Astrocyte of the hippocampus (primary cell): ENCODE measurements at places on chromosomes 2 and 18.
A peak's percentile ranks its signal among the peaks of the same experiment; 100 is the strongest.

GRCh38 chr2:34012715-34013302, 413.7 kb upstream of the FAM98A start:
- DNase-seq: peak; percentile 78

DNA sequence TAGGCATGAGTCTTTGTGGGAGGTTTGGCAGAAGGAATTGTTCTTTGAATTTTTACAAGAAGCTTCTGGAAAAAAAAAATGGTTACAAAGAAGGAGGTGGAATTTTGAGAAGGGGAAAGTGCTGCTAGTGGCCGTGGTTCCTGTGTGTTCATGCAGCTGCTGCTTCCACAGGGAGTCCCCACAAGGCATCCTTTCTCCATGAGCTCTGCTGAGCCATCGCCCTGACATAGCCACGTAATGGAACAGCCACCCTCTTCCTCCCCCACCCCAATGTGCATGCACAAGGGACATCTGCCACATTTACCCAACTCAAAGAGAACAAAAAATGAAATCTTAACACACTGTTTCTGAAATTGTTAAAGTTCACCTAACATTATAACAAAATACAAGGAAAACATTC, 529.7 kb downstream of the SATB2 start:
- DNase-seq: no peak

DNA sequence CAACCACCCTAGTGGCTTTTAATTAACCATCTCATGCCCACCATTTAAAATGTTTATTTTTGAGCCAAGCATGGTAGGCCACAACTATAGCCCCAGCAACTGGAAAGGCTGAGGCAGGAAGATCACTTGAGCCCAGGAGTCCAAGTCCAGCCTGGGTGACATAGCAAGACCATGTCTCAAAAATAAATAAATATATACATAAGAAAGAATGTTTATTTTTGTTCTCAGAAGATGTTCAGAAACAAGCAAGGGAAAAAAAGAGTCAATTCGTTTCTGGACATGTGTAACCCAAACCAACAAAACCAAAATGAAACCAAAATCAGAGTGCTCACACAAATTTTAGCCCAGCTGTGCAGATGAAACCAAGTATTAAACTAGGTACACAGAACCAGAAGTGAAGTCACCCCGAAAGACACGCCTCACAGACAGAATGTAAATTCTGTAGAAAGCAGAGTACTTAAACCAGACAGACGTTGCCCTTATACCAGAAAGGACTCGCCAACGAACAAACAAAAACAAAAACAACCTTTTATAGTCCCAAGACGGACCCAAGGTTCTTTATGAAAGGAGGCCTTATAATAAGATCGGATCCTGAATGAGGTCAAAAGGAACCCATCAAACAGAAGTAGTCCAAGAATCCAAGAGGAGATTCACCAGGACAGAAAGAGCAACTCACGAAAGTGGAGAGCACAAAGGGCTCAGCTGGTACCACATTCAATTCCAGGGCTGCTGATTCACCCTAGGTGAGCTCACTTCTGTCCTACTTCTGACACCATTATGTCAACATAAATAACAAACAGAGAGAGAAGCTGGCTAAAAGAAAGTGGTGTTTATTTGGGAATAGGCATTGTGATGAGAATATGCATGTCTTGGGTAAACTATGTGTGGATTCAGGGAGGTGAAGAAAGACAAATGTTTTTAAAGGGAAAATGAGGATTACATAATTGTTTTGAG, 31.8 kb upstream of the MTCL1 start:
- DNase-seq: no peak

DNA sequence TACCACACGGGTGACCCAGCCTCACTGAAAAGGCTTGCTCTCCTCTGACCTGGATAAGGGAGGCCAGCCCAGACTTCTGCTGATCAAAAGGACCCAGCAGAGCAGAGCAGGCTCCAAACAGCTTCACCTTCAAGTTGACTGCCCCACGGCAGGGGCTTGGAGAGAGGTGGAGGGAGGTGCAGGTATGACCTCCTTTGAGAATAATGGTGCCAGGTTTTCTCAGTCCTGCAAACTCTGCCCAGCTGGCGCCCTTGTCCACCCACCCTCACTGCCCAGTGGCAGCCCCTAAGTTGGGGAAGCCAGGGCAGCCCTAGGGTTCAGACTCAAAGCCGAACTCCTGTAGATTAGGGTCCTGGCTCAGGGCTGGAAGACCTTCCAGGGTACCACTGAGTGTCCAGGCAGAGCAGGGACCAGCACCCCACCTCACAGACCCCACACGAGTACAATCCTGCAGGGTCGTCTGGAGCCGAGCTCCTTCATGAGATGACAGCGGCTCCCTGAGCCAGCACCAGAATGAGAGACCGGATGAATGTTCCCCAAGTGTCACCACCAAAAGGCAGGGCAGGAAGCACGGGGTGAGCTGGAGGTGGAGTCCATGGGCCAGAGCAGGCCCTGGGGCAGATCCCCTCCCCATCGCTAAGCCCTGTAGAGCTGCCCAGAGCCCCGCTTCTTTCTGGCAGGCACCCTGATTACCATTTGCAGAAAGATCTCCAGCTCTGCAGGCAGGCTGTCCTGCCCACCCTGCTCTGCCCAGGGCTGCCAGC, 3.6 kb upstream of the GPC1 start:
- DNase-seq: no peak
